Activated naive CD4-positive, alpha-beta T cell treated with anti-CD3 and anti-CD28 coated beads for 36 hours (primary cell): ENCODE measurements at places on chromosomes 1 and 21.

- no peak for DNase-seq
Observed at GRCh38 chr1:34828611-34829010, 30.9 kb downstream of the SMIM12 start.

GRCh38 chr1:96281491-96281890 lies 440.1 kb upstream of the PTBP2 start:
- no peak for DNase-seq

GRCh38 chr21:43362321-43362791 lies 64.6 kb downstream of the SIK1 start:
- peak; percentile 81 for DNase-seq

GRCh38 chr1:97089173-97089572 lies 367.6 kb downstream of the PTBP2 start:
- no peak for DNase-seq

DNA sequence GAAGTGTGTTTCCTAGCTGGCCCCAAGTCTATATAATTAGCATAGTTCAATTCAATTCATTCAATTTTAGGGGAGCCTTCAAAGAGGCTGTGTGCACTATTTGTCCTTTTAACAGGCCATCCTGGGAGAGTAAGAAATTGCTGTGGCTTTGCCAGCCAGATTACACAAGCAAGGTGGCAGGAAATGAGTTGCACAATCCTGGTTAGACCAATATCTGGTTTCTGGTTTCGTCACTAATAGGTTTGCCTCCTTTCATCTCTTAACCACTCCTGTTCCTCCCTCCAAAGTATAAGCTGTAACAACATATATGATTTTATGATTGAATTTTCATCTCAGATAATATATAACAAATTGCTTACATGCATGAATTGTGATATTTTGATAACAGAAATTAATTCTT lies 84.1 kb upstream of the NEGR1 start:
- DNase-seq: no peak
